ENCODE measurements at places on chromosomes 7 and 10. TPM values are rescaled to one million over a fixed set of nuclear protein-coding genes. Genes with fewer than 3 reads are reported as not detected.

DNA sequence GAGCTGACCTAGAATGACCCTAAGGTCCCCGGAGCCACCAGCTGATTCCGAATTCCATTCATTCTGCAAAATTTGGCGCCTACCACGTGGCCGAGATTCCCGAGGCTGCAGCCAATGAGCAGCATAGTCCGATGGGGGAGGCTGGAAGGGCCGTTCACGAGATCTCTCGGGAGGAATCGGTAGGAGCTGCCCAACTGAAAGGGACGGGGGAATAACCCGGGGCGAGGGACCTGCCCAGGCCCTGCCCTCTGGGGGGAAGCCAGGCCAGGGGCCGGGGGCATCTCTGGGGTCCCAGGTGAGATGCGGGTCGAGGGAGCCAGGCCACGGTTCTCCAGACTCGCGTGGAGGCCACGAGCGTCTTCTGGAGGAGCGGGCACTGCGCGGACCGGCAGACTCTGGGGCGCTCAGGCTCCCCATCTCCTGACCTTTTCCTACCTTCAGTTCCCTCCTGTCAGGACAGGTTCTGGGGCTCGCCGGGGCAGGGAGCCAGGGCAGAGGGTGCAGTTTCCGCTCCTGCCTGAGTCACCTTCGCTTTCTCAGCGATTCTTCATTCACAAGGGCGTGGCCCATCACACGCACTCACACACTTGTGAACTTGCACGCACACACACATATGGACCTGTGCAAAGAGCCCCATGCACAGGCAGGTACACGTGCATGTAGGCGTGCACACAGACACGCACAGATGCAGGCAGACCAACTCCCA lies 173.4 kb downstream of the RNF216 start:
- no peak for DNase-seq

GRCh38 chr10:14602807-14603533 lies 171.7 kb downstream of the FAM107B start:
- DNase-seq: no peak

GRCh38 chr10:85012305-85012704 lies 683.9 kb downstream of the CCSER2 start:
- DNase-seq: no peak

DNA sequence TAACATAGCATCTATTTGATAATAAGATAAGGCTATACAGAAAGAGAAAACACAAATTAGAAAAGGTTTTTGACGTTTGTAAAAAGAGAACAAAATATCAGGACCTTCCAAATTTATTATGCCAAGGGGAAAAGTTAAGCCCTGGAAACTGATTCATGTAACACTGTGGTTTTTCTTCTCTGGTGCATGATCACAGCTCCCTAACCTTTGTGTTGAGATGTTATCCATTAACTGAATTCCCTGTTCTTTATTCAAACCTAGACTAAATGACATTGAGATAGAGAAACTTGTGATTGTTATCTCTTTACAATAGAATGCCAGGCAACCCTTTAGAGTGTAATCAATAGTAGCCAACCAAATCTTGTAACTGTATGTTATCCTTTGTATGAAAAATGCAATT lies 141.5 kb upstream of the NRG3 start:
- DNase-seq: no peak

- no peak for DNase-seq
Measured at GRCh38 chr7:97079300-97079699, 38.2 kb upstream of the SDHAF3 start.

The GPR37 gene
- total RNA-seq: not detected

The NCF1 gene
- total RNA-seq: 1.8 TPM
